NCI-H2107 (cell line): ENCODE measurements at places on chromosomes 5 and 9.

- DNase-seq, result no peak
Observed at GRCh38 chr5:178688551-178688950, 41.9 kb downstream of the ZNF354A start.

DNA sequence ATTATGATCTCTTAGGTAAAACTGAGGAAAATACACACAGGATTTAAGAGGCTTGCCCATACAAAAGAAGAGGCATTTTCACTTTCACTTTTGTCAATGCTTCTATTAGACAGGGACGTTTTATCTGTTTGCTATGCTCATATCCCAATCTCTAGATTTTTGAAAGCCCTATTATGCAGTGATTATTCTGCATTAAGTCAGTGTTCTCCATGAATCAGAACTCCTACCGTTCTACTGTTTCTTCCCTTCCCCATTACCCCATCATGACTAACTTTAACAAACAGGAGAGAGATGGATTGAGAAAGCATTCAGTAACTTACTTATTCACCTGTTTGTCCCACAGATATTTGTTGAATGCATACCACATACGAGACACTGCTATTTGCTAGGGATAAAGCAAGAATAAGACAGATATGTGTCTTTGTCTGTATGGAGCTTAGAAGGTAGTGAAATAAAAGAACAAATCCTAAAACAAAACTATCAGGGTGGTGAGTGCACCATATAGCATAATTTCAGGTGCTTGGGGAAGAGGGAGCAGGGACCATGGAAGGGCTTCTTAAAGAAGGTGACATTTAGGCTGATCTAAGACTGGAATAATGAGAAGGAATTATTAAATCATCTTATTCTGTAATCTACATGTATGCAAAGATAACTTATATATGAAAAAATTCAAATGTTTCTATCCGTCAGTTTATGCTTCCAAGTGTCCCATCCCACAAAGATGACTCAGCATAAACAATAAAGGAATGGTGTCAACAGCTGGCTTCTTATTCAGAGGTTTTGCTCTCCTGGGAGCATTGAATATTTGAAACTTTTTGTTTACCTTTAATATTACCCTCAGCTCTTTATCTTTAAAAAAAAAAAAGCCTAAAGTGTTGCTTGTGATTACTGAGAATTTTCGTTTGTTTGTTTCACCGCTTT is 328.1 kb downstream of the HINT1 start:
- no peak for DNase-seq

GRCh38 chr9:131478421-131478868 is 24.3 kb upstream of the POMT1 start:
- no peak for DNase-seq

GRCh38 chr9:21901546-21901945 is 92.6 kb downstream of the CDKN2A start:
- DNase-seq, result no peak

- no peak for DNase-seq
Observed at GRCh38 chr5:176906796-176907195, 7.7 kb upstream of the HK3 start.

DNA sequence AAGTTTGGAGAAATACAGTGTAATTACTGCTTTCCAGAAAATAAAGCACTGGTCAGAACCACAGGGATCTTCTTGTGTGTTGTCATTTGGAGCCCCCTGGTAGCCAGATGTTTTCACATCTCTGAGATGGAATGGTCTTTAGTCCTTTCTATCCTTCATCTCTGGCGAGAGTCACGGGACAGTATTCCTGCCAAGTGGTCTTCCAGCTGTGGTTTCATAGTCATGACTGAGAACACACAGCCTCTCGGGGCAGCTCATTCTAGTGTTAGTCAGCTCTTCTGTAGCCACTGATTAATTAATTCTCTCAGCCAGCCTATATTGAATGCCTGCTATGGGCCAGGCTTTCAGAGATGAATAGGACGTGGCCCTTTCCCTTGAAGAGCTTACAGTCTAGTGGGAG is 34.1 kb downstream of the HMGXB3 start:
- DNase-seq, result no peak

DNA sequence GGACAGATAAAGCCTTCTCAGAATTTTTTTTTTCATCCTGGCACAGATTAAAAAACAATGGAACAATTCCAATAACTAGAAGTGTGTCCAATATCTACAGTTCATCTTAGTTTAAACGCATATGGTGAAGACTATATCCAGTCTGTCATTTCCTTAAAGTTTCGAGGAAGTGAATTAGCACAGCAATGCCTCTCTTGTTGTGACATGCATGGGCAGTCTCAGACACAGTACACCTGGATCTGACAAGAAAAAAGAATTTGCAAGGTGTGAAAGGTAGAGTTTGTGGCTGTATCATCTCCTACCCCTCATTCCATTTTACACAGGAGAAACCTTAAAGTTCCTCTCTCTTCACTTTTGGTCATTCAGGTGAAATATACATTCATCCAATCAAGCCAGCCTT is 100.6 kb upstream of the ADAMTS19 start:
- DNase-seq, result no peak
